SW480 (cell line): ENCODE measurements at places on chromosomes 6 and 20.
A peak's percentile ranks its signal among the peaks of the same experiment; 100 is the strongest.

DNA sequence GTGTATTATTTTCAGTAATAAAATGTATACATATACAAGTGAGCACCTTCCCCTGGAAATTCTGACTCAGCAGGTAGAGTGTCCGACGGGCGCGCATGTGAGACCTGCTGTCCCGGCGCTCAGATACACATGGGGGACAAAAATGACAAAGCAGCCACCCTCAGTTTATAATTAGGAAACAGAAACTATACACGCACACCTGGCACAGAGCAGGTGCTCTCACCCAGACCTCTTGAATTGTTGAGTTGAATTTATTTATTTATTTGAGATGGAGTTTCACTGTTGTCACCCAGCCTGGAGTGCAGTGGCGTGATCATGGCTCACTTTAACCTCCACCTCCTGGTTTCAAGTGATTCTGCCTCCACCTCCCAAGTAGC is 180.4 kb downstream of the ZDHHC14 start:
- DNase-seq: no peak

GRCh38 chr20:17878069-17878911 is 90.3 kb downstream of the SNX5 start:
- no peak for DNase-seq

DNA sequence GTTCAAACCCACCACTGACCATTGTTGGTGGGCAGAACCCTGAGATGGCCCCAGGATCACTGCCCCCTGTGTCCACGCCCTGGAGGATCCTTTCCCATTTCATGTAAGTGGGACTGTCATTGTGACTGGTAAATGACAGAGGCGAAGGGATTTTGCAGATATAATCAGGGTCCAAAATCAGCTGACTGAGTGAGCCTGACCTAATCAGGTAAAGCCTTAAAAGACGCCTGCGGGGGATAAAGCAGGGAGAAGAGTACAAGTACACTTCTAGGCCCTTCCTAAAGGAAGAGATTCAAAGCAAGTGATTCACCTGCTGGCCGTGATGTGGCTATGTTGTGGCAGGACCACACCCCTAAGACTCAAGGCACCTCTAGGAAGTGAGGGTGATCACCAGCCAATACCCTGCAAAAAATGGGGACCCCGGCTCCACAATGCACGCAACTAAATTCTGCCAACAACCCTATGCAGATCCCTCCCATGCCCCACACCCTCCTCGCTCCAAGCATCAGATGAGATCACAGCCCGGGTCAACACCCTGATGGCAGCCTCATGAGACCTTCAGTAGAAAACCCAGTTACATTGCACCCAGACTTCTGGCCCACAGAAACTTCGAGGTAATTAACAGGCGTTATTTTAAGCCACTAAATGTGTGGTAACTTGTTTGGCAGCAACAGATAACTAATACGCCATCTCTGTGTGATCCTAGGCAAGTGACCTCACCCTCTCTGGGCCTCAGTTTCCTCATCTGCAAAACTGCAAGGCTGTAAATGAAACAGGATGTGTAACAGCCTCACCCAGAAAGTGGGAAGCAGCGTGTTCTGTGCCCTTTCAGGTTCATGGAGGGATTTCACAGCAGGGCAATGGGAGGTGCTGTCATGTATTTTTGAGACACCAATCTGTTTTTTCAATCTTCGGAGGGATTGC is 11.3 kb downstream of the PREX1 start:
- DNase-seq: no peak

GRCh38 chr6:158058171-158058651 is 76.5 kb downstream of the SYNJ2 start:
- no peak for DNase-seq

DNA sequence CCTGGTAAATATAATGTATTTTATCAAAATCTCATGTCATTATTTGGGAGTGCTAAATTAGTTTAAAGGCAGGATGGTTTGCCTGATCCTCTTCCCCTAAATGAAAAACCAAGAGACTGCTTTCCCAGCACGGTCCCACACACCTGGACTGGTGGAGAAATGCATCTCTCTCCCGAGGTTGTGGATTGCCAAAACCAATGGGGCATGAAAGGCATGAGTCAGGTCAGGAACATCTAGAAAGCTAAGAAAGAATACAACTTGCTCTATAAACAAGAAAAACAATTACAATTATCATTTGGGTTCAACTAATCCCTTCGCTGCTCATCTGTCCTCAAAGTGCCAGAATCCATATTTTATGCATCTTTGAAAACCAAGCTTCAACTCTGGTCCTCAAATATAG is 308.3 kb upstream of the IRAK1BP1 start:
- no peak for DNase-seq

DNA sequence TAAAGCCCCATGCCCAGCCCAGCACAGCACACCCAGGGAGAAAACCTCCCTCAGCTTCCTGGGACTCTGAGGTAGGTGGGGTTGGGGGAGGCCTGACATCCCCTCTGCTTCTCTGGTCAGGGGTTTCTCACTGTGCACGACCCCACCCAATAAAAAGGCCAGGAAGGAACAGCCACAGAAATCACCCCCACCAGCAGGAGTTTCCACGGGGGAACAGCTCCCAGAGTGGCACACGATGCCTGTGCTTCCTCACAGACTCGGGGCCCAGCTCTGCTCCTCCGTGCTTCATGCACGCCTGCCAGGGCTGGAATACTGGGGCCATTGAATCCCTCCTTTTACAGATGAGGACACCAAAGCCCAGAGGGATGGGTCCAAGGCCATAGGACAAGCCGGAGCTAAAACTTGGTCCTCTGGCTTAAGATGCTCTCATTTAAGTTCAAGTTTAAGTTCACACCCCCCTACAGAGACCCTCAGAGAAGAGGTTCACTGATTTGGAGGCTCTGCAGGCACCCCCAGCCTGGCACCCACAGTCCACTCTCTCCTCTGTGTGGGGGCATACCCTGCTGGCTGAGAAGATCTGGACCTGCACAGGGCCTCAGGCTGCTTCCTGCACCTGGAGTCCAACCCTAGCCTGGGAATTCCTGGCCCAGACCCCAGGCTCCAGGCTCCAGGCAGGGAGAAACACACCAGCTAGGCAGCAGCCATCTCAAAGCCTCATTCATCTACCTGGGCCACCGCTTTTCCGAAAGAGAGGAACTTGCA is 14.3 kb downstream of the ACSS1 start:
- no peak for DNase-seq

DNA sequence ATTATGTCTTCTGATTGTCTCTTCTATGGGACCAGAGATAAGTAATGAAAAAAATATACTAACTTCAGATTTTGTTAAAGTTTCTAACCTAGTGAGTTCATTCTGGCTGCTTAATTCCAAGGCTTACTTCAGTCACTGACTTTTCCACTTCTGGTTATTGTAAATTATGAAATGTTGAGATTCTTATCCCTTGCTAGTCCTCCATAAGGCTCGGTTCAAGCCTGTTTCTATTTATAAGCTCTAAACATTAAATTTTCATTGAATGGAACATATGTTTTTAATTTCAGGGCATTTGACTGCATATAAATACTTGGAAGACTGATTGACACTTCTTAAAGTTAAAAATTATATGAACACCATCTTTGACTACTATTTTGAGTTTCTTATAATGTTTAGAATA is 23.6 kb upstream of the NKAIN2 start:
- DNase-seq: no peak

GRCh38 chr6:11868392-11868791 is 89.8 kb upstream of the ADTRP start:
- no peak for DNase-seq

GRCh38 chr20:63830841-63831588 is at the start of gene ZBTB46:
Gene ZBTB46, minus strand, starts transcription at chr20:63831264. Its CDS starts 40,507 bp downstream, at chr20:63790757.
- DNase-seq: peak; percentile 57

GRCh38 chr6:99951016-99951805 is 42.8 kb downstream of the MCHR2 start:
- no peak for DNase-seq

GRCh38 chr20:49753133-49753532 is 39.5 kb upstream of the B4GALT5 start:
- DNase-seq: no peak

DNA sequence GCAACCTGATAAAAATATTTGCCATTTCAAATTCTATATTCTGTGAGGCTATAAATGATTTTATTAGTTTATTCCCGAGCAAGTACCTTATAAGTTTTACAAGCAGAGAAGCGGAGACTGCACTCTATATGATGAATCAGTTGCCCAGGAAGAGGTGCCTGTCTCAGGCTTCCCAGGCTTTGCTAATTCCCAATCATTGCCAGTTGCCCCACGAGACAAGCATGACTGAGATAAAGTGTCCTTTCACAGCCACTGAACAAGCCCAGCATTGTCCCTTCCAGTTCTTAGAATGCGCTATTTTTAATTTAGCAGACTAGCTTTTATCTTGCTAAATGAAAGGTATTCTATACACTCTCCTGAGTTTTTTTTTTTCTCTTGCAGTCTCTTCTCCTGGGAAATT is 260.7 kb downstream of the ALDH8A1 start:
- no peak for DNase-seq

GRCh38 chr6:126156973-126157372 is 170.6 kb downstream of the TRMT11 start:
- DNase-seq: no peak

- DNase-seq: no peak
Measured at GRCh38 chr6:83885984-83886383, 26.5 kb downstream of the CYB5R4 start.

GRCh38 chr6:20070047-20070446 is 142.2 kb downstream of the MBOAT1 start:
- DNase-seq: no peak

DNA sequence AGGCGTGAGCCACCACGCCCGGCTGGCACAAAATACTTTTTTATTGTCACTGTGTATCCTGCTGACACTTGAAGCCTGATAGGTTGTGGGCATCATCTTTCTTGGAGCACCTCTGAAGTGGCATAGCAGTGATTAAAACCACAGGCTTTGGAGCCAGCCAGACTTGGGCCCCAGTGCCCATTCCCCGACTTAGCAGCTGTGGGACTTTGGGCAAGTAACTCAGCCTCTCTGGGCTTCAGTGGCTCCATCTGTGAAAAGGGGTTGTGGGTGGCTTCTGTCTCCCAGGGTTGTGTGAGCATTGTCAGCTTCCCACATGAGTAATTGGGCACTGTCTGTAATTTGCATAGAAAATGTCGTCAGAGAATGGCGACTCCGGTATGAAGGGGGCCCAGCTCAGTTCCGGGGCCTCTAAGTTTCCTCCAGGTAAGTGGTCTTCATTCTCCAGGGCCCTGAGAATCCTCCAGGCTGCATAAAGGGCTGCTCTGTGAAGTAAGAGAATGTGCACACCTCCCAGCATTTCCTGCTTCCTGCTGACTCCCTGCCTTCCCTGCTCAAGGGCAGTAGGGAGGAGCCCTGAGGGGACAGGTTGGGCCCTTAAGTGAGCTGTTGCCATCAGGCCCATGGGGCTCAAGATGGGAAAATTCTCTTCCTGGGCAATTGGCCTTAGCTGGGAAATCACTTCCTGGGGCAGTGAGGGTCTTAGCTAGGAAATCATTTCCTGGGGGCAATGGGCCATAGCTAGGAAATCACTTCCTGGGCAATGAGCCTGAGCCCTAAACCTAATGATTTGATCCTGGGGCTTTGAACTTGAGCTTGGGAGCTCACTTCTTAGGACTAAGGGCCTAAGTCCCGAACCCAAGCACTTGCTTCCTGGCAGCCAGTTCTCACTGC is 27.2 kb downstream of the ARHGAP40 start:
- no peak for DNase-seq

GRCh38 chr20:59820204-59821041 is 113.0 kb downstream of the SYCP2 start:
- peak; percentile 30 for DNase-seq
